GDM1 (cell line): ENCODE measurements at places on chromosomes 2 and 18.

- no peak for DNase-seq
Observed at GRCh38 chr2:239399921-239400595, 762 bp downstream of the HDAC4 start.

DNA sequence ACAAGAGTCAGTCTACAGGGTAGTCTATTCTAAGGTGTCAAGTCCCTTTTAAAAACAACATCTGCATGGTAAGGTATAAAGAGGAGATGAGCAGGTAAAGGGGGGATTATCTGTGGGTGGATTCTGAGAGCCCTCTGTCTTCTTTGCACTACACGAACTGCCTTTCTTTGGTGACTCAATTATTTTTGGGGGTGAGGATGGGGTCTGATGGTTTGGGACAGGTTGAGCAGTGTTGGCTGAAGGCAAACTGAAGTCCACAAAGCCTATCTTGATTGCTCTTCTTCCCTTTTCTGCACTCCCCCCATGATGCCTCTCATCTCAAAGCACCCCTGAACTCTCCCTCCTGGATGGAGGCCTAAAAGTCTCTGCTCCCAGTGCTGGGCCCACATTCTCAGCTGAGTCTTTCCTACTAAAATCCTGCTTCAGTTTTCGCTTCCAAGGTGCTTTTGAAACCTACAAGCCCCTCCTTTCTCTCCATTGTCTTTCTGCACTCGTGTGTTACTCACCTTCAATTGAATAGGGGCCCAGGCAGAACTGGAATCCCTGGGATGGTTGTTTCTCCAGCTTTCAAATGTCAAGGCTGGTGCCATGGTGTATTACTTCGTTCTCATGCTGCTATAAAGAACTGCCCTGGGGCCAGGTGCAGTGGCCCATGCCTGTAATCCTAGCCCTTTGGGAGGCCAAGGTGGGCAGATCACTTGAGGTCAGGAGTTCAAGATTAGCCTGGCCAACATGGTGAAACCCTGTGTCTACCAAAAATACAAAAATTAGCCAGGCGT is 64.3 kb downstream of the PRKCE start:
- DNase-seq = no peak

DNA sequence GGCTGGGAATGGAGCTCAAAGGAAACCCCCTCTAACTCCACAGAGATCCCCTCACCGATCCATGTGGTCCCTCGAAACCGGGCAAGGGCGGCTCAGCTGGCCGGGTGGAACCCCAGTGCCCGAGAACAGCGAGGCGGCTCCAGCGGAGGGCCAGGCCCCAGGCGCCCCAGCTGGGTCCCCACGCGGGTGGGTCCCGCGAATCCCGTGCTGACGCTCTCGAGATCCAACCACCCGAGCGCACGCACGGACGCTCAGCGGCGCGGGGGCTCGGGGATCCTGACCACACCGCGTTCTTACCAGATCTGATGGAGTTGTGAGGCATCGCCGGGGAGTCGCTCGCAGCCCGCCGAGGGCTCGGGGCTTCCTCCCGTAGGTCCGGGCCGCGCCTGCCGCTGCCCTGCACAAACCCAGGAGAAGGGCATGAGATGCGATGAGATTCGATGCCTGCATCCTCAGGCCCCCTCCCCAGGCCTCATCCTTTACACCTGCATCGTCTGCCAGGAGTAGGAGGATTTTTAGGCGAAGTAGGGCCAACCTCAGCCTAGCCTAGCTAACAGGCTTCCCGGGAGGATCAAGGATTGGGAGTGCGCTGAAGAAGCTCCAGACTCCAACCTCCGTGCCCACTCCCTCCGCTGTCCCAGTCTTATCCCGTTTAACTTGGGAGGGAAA is 514 bp downstream of the PAX8 start:
- DNase-seq = no peak

- DNase-seq = no peak
Observed at GRCh38 chr2:122634920-122635319, 879.5 kb downstream of the TSN start.

DNA sequence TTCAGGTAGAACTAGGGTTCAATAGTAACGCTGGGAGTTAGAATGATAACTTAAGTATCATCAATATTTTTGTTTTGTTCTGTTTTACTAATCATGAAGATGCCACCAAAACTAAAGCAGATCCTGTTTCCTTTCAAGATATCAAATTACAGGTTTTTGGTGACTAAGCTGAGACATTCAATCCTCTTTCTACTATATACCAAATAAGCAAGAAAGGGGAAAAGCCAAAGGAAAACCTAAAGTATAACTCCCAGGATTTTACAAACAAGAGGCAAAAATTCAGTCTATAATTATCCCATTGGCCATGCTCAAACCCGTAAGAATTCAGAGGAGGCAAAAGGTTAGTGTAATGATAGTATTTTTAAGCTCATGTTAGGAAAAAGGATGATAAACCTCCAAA is 175.2 kb upstream of the CCDC150 start:
- DNase-seq = no peak

GRCh38 chr2:45778720-45779171 is 127.3 kb downstream of the PRKCE start:
- peak; percentile 33 for DNase-seq

GRCh38 chr2:69718338-69718965 is 23.5 kb upstream of the ANXA4 start:
- DNase-seq = no peak

- DNase-seq = no peak
Observed at GRCh38 chr2:34029073-34029472, 430.0 kb upstream of the FAM98A start.

GRCh38 chr2:48870942-48871341 is 115.4 kb upstream of the LHCGR start:
- DNase-seq = no peak

DNA sequence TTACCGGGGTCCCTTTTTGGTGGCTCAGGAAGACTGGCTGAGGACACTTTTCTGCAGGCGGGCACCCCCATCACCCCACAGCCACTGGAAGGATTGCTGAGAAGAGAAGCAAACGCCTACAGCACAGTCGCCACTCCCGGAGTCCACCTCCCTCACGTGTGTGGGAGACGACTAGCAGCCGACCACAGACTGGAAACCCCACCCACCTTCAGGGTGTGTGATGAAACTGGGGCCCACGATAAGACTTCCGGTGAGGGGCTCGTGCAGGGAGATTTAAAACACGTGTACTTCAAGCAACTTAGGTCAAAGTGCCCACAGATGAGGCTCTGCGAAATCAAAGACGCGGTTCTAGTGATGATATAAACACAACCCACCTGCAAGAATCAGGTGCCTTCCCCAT is 26.3 kb downstream of the MBP start:
- peak; percentile 42 for DNase-seq

- no peak for DNase-seq
Observed at GRCh38 chr2:165109915-165110314, 93.9 kb downstream of the SCN3A start.

GRCh38 chr2:188235364-188235763 is 56.3 kb upstream of the GULP1 start:
- no peak for DNase-seq

- no peak for DNase-seq
Observed at GRCh38 chr18:43160509-43160908, 45.0 kb upstream of the RIT2 start.

DNA sequence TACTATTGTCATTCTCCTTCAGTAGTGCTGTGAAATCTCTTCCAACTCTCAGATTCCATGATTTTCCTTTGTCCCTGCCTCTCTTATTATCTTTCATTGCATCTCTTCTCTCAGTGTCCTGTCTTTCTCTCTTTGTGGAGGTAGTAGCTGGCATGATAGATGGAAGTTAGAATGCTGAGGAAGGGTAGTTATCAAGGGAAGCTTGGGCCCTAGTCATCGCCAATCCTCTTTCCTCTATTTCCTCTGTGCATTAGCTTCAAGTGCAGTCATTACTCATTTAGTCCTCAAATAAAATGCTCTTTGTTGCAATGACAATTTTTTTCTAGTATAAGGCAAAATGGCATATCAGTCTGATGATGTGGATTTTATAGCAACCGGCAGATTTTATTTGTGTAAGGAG is 207.7 kb downstream of the CAMKMT start:
- no peak for DNase-seq

DNA sequence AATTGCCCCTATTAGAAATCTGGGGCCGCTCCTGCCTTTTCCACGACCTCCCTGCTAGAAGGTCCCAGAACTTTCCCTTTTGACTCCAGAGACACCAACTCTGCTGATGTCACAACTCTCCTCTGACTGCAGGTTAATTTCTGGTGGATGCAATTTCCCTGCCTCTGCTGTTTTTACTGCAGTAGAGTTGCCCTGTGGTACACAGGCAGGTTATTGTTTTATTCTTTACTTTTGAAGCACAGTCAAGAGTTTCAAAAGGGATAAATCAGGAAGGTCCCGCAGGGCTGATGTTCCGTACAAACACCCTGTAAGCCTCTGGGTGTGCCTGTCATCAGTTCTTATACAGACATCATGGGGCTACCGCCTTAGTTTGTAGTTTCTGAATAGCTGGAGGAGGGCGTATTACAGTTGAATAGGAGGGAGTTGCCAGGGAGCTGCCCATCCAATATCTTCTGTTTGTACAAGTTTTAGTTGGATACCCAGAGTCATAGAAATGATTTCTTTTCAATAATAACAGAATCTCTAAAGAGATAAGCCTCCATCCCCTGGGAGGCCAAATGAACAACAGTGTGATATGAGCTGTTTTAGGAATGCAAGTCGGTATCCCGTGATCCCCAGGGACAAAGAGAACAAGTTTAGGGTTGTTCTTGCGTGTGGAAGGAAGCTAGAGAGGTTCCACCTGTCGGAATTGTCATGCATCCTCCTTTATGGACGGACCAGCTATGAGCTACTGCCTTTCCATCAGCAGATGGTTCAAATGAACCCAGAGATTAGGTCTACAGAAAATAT is 108.4 kb upstream of the COPS8 start:
- DNase-seq = no peak

DNA sequence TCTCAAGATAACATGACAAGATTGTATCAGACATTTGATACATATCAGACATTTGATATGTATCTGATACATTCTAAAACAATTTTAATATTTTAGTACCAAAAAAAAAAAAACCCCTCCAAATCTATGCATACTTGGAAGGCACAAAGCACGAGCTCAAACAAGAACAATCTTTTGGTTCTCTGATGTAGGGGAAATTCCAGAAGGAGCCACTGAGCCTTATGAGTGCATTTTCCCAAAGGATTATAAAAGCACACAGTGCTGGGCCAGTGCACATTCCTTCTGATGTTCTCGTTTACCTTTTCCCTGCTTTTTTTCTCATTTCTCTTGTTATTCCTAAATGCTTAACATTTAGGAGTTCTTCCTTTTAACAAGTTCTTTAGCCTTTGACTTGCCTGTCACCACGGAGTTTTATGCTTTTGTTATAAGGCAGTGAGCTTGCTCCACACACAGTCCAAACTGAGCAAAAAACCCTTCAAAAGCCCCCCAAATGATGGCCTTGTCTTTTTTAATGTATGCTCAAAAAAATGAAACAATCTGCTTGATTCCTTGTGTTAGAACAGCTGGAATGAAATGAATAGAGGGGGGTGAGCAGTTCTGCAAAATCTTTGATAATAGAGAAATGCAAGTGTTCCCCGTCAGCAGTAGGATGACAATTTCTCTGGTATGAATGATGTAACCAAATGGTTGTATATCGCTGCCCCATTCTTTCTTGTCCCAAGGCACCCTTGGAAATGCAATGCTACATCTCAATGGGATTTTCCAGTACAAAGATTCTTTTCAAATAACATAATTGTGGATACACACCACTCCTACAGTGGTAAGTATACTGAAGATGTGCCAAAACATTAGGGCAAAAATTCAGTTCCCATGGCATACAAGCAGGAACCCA is 597.2 kb upstream of the ZEB2 start:
- DNase-seq = no peak

GRCh38 chr2:238166391-238167343 is 7.9 kb downstream of the ERFE start:
- no peak for DNase-seq

DNA sequence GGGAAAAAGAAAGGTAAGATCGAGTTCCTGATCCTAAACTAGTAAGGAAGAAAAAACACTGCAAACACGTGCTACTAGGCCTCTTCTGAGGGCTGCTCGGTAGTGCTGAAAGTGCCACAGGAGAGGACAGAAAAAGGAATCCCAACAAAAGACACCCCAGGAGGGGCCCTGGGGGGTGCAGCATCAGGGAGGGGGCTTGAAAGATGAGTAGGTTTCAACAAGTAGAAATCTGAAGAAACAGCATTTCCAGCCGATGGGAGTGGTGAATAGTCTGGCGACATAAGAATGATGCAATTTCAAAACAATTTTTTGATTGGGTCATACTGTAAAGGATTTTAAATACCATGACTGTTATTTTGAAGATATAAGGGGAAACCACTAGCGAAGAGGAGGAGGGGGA is 98.6 kb downstream of the NOL10 start:
- no peak for DNase-seq

GRCh38 chr18:36127836-36128529 is 1.2 kb downstream of the SLC39A6 start:
- DNase-seq = no peak

GRCh38 chr2:191696966-191697365 is 19.0 kb downstream of the NABP1 start:
- no peak for DNase-seq

DNA sequence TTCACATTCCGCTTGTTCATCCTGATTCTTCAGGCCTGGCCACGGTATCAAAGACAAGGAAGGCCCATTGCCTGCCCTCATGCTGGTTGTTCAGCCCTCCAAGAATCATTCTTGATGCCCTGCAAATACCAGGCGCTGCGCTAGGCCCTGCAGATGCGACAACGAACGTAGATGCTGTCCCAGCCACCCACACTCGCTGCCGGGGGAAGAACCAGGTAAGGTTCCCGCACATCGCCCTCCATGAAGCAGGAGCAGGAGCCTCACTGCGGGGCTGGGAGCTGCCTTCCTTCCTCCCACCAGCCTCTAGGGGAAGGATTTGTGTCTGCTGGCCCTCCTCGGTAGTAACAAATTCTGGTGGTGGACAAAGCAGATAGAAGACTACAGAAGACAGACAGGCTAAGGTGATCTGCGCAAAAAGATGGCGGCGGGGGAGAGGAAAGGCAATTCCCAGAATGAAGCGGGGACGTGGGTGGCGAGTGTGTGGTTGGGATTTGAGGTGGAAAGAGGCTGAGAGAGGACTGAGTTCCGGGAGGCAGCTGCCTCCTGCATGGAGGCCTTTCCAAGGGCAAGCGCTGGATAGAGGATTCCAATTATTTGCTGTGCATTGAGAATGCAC is 19.8 kb upstream of the GPR55 start:
- DNase-seq = no peak

DNA sequence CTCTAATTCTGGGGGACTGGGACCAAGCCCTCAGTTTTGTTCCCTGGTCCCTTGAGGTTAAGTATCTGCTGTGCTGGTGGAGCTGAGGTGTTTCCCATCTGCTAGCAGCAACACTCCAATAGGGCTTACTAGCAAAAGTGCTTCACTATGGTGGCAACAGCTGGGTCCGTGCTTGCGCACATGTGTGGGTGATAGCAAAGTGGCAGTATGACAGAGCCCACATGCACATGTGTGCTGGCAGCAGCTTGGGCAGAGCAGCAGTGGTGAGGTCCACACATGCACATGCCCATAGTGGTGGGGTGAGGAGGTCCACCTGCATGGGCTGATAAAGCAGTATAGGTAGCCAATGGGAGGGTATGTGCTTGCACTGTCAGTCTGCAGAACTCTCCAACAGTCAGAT is 1723.7 kb downstream of the SUCLG1 start:
- no peak for DNase-seq
